Activated naive CD4-positive, alpha-beta T cell treated with Interleukin-2 at 50 U/mL for 16 hours (primary cell): ENCODE measurements at places on chromosomes 2 and 18.

- DNase-seq, result no peak
Observed at GRCh38 chr2:173138962-173139361, 63.3 kb downstream of the MAP3K20 start.

DNA sequence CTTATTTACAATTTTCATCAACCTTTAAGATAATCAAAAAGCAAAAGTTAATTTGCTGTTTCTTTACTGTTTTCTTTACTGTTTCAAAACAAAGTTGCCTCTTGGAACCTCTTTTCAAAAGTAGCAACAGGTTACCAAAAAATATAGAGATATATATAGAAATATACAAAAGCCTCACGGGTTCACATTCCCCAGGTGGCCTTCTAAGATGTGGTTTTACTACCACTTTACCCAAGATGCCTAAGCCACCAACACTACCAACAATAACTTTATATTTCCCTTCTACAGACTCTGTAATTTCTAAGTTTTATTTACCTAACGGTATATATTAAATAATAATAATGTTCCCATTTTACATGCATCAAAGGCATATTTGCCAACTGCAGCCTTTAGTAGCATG, 4.9 kb downstream of the CYB5A start:
- no peak for DNase-seq

DNA sequence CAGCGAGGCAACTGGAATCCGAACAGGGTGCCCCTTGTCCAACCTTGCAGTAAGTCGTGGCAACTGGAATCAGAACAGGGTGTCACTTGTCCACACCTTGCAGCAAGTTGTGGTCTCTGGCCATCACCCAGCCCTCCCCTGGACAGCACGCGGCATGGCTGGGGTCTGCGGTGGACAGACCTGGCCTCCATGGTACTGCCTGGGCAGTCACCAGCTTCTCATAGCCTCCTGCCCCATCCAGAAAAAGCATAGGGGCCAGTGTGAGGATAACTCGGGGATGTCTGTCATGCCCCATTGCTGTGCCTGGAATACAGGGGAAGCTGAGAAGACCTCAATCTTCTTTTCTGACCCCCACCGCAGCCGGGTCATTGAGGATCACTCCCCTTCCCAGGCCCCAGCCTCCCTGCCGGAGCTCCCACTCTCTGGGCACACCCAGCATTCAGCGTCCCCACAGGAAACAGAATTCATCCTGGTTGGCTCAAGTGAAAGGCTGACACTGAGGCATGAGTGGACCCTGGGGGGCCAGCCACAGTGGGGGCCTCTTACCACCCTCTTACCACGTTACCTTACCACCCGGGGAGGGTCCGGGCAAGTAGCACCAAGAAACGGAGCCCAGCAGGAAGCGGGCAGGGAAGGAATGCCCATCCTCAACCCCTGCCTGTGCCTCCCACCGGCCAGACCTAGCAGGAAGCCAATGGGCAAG, 68.0 kb upstream of the RAB6C start:
- DNase-seq, result no peak

DNA sequence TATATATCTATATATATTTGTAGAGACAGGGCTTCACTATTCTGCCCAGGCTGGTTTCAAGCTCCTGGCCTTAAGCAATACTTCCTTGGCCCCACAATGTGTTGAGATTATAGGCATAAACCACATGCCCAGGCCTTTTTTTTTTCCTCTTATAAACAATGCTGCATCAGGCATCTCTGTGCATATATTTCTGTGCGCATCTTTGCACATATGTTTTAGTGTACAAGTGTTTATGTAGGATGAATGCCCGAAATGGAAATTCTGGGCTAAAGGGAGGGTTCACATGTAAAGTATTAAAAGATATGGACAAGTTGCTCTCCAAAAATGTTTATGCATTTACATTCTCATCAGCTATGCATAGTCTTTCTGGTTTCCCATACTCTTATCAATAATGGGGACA, 183.2 kb upstream of the SPRED2 start:
- DNase-seq, result no peak

GRCh38 chr18:33830213-33830612, 252.2 kb downstream of the ASXL3 start:
- DNase-seq, result no peak

- no peak for DNase-seq
Observed at GRCh38 chr2:42756150-42756775, 7.7 kb downstream of the OXER1 start.

- no peak for DNase-seq
Observed at GRCh38 chr18:567122-567521, 13.1 kb upstream of the CETN1 start.

- DNase-seq, result no peak
Observed at GRCh38 chr2:28546242-28546641, 50.4 kb downstream of the PLB1 start.

DNA sequence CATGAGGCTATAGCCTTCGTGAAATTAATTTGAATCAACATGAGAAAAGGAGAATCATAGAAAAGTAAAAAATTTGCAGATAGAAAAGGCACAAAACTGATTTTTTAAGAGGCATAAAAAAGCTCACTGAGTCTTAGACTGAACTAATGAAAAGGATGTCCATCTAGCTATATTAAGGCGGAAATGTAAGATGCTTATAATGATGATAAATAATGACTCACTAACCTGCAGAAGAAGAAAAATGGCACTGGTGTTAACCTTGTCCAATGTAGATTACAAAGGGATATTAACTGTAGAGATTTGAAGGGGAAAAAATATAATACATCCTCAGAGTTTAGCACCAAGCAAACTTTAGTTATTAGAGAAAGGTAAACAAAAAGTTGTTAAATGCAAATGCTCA, 1098.0 kb upstream of the DDX18 start:
- DNase-seq, result no peak

DNA sequence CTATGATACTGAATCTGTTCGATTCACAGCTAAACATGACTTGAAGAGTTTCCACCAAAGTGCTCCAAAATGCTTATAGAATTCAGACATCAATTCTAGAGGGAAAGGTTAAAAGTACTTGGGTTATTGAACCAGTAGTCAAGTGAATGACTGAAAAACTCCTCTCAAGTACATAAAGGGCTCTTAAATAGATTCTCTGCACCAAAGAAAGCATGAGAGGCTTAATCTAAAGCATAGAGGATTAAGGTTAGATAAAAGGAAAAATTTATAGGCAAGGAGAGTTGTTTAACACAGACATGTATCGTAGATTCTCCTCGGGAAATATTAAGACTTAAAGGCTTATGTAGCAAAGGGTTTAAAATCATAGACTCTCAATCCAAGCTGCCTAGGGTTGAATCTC, 701.4 kb downstream of the ERBB4 start:
- DNase-seq, result no peak

DNA sequence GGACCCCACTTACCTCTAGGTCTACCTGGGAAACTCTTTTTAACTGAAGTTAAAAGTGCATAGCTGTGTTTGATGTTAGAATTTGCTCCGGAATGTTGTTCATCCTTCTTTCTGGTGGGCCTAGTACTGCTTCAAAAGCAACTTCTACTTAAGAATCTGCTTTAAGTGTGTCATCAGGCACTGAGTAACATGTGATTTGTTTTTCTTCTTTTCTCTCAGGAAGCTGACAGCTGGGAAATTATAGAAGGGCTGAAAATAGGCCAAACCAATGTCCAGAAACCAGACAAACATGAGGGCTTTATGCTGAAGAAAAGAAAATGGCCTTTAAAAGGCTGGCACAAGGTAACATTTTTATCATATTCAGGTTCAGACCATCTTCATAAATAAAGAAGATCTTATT, 122.9 kb downstream of the PRKRA start:
- no peak for DNase-seq

GRCh38 chr2:67994716-67995115, 68.1 kb downstream of the C1D start:
- no peak for DNase-seq

GRCh38 chr2:219739866-219740440, 112.5 kb downstream of the SLC4A3 start:
- DNase-seq, result no peak

GRCh38 chr2:200662727-200663126, 76.9 kb downstream of the AOX1 start:
- no peak for DNase-seq

DNA sequence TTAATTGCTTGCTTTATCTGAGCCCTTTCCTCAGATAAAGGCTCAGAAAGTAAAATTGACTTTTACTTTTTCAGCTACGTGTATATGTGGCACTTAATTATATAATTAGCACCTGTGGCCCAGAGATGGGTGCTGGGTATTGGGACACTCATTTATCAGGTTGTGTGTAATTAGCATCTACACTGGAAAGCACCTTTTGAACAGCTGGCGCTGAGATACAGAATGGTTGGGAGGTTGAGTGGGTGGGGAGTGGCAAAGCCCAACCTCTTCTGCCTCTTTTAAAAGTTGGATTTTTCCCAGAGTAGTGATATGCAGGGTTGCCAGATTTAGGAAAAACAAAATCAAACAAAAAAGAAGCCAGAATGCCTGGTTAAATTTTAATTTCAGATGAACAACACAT, 23.9 kb downstream of the SPTBN1 start:
- no peak for DNase-seq

DNA sequence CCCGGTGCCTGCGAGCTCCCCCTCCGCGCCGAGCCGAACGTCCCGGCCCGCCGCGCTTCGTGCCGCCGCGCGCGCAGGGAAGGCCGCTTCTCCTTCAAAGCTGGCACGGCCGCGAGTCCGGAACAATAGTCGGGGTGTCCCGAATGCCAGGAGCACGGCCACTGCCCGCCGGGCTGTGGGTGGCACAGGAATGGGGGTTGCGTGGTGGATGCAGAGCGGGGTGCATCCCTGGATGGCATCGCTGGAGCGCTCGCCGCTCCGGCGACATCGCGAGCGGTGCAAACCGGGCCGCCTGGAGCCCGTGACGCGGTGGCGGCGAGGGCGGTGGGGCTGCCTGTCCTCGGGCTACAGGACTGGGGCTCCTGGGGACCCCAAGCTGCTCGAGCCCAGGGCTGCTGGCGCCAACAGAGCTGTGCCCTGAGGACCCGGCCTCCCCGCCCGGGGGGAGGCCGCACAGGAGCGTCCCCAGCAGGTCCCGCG, 1.1 kb upstream of the SATB2 start:
- DNase-seq, result peak; percentile 27

DNA sequence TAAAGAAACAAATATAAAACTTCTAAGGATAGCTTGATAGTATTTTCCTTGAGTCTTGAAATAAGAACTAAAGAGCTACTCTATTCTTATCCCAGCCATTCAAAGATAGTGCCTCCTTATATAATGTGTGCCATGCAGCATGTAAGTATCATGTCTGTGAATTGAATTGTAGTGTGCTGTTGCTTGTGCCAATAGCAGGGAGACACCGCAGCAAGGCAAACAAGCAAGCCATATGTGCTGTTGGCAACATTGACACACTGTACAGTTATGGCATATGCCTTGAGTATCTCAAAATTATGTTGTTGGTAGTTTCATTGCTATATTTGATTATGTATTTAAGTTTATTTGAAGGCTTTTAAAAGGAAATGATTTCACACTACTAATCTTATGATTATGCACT, 58.2 kb downstream of the ERBB4 start:
- no peak for DNase-seq

- DNase-seq, result peak; percentile 26
Observed at GRCh38 chr2:219249203-219249980, 3.7 kb upstream of the TUBA4B start.

DNA sequence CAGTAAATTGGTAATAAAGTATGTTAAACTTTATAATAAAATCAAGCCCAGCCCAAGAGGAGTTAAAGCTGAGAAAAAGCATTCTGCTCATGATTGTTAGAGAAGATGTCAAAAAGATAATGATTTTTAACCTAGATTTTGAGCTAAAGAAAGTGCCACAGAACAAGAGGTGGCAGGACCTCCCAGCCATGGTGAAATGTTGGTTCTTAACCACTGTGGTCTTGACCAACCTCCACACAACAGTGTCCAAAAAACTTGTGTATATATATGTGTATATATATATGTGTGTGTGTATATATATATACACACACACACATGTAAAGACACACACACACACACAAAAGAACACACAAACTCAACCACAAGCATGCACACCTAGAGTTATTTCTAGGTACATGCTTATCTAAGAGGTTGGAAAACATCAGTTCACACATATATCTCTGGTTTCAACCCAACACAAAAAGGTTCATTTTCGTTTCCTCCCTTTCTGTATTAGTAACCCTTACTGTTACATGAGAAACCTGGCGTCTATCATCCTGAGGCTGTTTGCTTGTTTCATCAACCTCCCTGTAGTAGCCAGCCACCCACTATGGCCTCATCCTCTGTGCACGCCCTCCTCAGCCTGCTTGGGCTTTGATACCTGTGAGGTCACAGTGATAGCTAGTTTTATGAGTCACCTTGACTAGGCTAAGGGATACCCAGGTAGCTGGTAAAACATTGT, 631.8 kb upstream of the ID2 start:
- DNase-seq, result peak; percentile 65

DNA sequence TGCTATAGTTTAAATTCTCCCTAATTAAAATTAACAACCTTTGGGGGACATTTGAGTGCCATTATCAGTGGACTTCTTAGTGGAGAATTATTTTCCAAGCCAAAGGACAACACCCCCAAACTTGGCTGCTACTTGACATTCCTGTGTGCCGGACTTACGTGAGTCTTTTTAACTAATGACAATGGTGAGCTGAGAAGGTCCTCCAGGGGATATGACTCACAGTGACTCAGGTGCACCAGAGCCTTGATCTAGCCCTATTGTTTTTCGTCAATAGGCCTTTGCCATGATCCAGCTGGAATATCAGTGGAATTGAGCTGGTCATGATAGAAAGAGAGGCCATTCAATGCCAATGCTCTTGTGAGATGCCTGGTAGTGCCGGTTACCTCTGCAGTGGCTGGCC, 118.1 kb upstream of the CXCR4 start:
- no peak for DNase-seq

DNA sequence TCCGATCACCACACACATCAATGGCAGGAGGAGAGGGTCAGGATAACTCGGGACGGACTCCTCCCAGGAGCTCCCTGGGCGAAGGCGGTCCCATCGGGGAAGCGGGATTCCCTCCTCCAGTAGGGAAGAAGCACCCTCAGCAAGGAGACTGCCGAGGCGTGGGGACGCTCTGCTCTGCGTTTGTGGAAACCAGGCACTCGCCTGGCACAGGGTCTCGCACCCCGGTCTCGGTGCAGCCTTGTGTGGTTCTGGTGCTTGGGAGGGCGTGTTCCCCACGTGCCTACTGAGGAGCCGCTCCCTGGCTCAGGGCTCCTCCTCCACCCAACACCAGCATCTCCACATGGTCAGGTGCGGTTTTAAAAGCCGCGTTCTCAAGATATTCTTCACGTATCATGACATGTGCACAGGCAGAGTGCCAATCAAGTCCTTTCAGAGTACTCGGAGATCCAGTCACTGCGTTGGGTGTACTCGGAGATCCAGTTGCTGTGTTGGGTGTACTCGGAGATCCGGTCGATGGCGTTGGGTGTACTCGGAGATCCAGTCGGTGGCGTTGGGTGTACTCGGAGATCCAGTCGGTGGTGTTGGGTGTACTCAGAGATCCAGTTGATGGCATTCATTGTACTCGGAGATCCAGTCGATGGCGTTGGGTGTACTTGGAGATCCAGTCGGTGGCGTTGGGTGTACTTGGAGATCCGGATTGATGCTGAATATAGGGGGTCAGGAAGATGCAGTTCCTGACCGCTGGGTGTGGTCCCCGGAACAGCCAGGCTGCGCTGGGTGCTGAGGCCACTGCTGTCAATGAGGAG, 117.5 kb downstream of the RTP5 start:
- DNase-seq, result no peak

- no peak for DNase-seq
Observed at GRCh38 chr18:11850821-11851145, 430 bp upstream of the CHMP1B start.
